Foreskin keratinocyte (primary cell): ENCODE measurements at places on chromosomes 3 and 15. TPM values are rescaled to one million over a fixed set of nuclear protein-coding genes. Genes with fewer than 3 reads are reported as not detected.
A peak's percentile ranks its signal among the peaks of the same experiment; 100 is the strongest.

DNA sequence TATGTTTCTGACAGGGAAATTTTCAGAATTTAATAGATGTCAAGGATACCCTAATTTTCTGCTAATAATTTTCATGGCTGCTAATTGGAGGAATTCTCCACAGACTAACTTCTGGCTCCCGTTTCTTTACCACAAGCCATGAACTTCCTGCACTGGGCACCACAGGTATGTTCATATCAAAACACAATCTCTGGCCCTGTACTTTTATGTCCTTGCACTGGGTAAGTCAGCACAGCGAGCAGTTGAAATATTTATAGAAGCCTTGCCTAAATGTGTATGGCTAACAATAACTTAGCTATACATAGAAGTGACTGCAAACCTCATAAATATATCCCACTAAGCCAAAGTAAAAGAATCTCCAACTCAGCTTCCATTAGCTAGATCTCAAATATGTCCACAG lies 246.9 kb downstream of the ZIC1 start:
- no peak for DNase-seq

AADACL2 gene
- 0.04 TPM in 1 of 2 replicates, not detected in the other for polyA plus RNA-seq

GRCh38 chr15:42679285-42680141 lies 57.4 kb downstream of the CDAN1 start:
- DNase-seq = peak; percentile 93

- DNase-seq = no peak
Observed at GRCh38 chr3:157794771-157795170, 291.6 kb upstream of the VEPH1 start.

- no peak for DNase-seq
Observed at GRCh38 chr3:99644017-99644416, 5.6 kb downstream of the COL8A1 start.

WDR93 gene
- polyA plus RNA-seq = not detected in 2 replicates

SLC12A1 gene
- polyA plus RNA-seq = not detected in 2 replicates
